Panc1 (cell line): ENCODE measurements at places on chromosomes 11 and 22. TPM values are rescaled to one million over a fixed set of nuclear protein-coding genes. Genes with fewer than 3 reads are reported as not detected.

The HBB gene
- total RNA-seq, result 0.72 TPM

DNA sequence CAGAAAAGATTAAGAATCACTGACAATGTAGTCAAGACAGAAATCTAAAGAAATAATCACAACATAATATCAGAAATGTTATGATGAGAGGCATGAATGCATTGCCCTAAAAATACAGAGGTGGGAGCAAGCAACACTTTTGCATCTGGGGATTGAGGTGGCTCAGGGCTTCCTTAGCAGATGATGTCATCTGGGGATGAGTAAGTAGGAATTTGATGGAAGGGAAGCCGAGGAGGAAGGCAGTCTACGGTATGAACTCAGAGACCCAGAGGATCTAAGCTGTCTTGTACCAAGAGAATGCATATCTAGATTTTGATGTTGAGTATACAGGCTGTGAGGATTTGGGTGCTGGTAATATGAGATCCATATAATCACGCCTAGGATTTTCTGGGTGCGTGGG lies 193.0 kb upstream of the SNX19 start:
- no peak for DNase-seq

DNA sequence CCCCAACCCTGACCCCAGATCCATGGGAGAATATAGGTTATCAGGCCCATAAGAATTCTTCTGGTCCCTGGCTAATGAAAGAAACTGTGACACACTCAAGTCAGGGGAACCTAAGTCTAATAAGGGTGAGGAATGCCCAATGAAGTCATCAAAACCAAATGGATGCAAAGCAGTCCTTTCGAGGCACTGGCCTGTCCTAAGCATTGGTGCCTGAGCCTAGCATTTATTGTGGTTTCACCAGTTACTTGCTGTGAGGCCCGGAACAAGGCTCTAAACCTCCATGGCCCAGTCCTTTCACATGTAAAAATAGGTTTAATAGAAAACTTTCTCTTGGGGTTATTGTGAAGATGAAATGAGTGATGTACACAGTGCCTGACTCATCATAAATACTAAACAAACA lies 712.6 kb downstream of the DLG2 start:
- no peak for DNase-seq

GRCh38 chr22:38126928-38127668 lies 16.6 kb upstream of the BAIAP2L2 start:
- no peak for DNase-seq

GRCh38 chr11:117478926-117479325 lies 151.3 kb downstream of the CEP164 start:
- no peak for DNase-seq

GRCh38 chr11:71193431-71193830 lies 58.9 kb downstream of the SHANK2 start:
- DNase-seq, result no peak
